ENCODE measurements at places on chromosomes 3 and 15. TPM values are rescaled to one million over a fixed set of nuclear protein-coding genes. Genes with fewer than 3 reads are reported as not detected.

OSBPL10 gene
- 13.2 TPM for polyA plus RNA-seq

NRROS gene
- polyA plus RNA-seq: 0.11 TPM

MUC20 gene
- 0.19 TPM for polyA plus RNA-seq

PLA2G4D gene
- not detected for polyA plus RNA-seq

TUSC7 gene
- not detected for polyA plus RNA-seq

C3orf80 gene
- not detected for polyA plus RNA-seq

RPL4 gene
- polyA plus RNA-seq: 5,274 TPM

DOCK3 gene
- polyA plus RNA-seq: 0.10 TPM

TIMMDC1 gene
- polyA plus RNA-seq: 73.1 TPM

GPR62 gene
- not detected for polyA plus RNA-seq

CELF6 gene
- 0.10 TPM for polyA plus RNA-seq

FEZF2 gene
- polyA plus RNA-seq: not detected

CCDC33 gene
- not detected for polyA plus RNA-seq

TM2D3 gene
- 49.0 TPM for polyA plus RNA-seq

RPP14 gene
- polyA plus RNA-seq: 14.7 TPM

KIF9 gene
- 4.0 TPM for polyA plus RNA-seq

All from AG04450 (cell line).